ENCODE measurements at places on chromosomes 3 and 15.

GRCh38 chr3:13254028-13254951 is 165.8 kb downstream of the NUP210 start:
- DNase-seq, result no peak

DNA sequence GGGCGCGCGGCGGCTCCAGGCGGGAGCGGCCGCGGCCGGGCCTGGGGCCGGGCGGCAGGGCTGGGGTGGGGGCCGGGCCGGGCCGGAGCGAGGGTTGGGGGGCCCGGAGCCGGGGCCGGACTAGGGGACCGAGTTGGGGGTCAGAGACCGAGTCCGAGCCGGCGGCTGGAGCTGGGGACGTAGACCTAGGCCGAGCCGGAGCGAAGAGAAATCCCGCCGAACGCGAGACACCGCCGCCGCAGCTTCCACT is 37.3 kb downstream of the HMCES start:
- DNase-seq, result no peak

- DNase-seq, result no peak
Measured at GRCh38 chr3:161415506-161416231, 44.4 kb upstream of the SPTSSB start.

- peak; percentile 56 for DNase-seq
Measured at GRCh38 chr3:170907637-170908234, 701 bp downstream of the EIF5A2 start.

GRCh38 chr3:99845999-99846398 is 28.3 kb downstream of the CMSS1 start:
- no peak for DNase-seq

- no peak for DNase-seq
Measured at GRCh38 chr15:90232941-90233386, 777 bp downstream of the CIB1 start.

All from right kidney (tissue), 9 donors.